ENCODE measurements at places on chromosomes 7 and 10.

GRCh38 chr10:125011171-125011925 lies 69.4 kb downstream of the ZRANB1 start:
- DNase-seq: no peak

- no peak for DNase-seq
These were observed 204.7 kb upstream of the KLF14 start for GRCh38 chr7:130938661-130939060.

- DNase-seq: no peak
These were observed 42.2 kb upstream of the EGR2 start for GRCh38 chr10:62858364-62858763.

- DNase-seq: no peak
These were observed 18.4 kb downstream of the EEPD1 start for GRCh38 chr7:36171503-36171902.
